Stimulated activated CD4-positive, alpha-beta T cell treated with anti-CD3 and anti-CD28 coated beads, Interleukin-12 subunit alpha, Interleukin-12 subunit beta, amount 100 ng/mL, for 24 hours (primary cell): ENCODE measurements at places on chromosomes 4 and X.

- DNase-seq = no peak
These were observed 404.6 kb upstream of the PITX2 start for GRCh38 chr4:111027526-111027925.

GRCh38 chrX:9749146-9749692, 16.4 kb downstream of the GPR143 start:
- no peak for DNase-seq

DNA sequence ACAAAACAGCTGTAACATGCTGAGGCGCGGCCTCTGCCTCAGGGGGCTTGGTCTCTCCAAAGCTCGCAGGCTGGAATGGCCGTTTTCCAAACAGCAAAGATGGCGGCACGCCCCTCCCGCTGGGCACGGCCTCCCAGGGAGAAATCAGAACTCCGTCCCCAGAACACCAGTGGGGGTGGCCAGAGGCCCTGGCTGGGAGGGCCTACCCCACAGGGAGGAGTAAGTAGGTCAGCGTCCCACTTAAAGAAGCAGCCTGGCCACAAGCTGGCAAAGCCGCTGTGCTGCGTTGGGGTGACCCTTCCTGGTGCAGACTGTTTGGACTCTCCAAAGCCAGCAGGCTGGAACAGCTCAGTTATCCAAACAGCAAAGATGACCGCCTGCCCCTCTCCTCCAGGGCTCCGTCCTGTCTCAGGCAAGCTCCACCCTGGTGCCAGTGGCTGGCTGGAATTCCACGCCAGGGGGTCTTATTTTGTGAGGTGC, 862.8 kb downstream of the TRIML1 start:
- no peak for DNase-seq

- DNase-seq = no peak
These were observed 426.3 kb downstream of the KCNIP4 start for GRCh38 chr4:21522296-21522695.

GRCh38 chrX:26822448-26822847, 606.5 kb downstream of the MAGEB5 start:
- DNase-seq = no peak

- no peak for DNase-seq
These were observed 106.1 kb downstream of the PRDM5 start for GRCh38 chr4:120816296-120816965.

GRCh38 chr4:183205193-183205592, 106.1 kb downstream of the WWC2 start:
- DNase-seq = no peak

DNA sequence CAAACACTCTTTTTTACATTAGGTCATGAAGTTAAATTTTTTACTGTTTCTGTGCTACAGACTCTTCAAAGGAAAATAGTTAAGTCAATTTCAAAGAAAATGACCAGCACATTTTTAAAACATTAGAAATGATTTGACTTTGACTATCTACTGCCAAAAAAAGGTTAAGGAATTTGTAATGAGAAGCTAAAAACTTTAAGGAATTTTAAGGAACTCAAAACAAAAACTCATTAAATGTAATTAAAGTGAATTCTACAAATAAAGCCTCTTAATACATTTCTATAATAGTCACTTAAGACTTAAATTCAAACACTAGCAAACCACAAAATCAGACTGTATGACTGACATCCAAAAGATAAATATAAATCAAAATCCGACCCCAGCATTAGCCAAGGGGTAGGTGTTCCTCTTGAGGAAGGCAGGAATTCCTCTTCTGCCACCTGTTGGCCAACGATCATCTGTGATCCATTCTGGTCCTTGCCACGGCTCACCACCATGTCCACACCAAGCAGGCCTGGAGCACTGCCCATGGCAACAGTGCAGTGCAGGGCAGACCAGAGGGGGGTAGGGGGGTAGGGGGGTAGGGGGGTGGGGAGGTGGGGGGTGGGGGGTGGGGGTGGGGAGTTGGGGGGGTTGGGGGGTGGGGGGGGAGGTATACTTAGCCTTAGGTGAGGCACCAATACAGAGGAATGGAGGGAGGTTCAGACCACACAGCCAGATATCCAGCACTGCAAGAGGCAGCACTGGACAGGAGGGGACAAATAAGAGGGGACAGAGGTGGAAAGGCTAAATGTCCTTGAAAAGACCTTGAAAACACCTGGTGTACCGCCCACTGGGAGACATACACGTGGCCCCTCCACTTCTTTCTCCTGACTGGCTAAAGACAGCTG, 287.4 kb downstream of the CHIC1 start:
- DNase-seq = no peak

DNA sequence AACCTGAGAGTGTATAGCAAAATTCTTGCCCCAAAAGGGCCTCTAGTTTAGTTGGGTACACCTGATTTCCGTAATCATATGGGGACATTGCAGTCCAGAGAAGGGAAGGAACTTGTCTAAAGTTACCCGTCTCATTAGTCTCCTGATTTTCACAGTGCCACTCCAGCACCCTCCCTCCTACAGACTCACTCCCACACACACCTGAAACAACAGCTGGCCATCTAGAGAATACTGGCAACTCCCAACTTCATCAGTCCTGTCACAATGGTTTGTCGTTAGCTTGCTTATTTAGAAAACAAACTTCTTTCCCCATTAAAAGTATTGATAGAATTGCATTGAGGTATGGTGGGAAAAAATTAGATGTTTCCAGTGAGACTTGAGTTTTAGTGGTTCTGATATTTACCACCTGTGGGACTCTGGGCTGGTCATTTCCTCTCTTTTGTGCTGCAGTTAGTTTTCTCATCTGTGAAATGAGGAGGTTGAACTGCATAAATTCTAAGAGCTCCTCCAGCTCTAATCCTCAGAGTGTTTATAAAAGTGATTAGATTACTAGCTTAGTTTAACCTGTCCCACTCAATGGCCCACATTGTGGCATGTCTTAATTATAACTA, 1.7 kb downstream of the IL13RA1 start:
- DNase-seq = no peak

DNA sequence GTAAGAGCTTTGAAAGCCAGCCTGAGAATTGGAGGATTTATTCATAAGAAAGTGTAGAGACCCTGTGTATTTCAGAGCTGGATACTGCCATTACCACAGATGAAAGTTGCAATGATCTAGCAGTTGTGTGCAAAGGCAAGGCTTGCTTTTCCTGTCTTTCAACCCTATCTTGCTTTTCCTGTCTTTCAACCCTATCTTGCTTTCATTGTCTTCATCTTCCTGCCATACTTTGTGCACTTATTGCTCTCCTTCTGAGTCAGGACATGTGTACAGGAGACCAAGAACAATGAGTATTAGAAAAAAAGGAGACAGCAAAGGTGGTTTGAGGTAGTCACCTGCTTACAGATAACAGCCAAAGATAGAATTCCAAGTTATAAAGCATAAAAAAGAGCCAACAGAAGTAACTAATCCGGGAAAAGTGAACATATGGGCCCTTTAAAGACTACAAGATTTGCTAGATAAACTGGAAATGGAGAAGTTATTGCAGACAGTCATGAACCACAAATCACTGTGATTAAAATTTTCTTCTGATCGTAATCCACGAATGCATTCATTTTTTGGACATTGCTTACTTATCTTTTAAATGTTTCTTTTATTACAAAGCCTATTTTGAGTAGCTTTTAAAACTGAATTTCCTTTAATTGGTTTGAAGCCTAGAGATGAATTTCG, 17.2 kb downstream of the C1QTNF7 start:
- DNase-seq = no peak

GRCh38 chrX:39823854-39824253, 273.9 kb downstream of the BCOR start:
- DNase-seq = no peak

DNA sequence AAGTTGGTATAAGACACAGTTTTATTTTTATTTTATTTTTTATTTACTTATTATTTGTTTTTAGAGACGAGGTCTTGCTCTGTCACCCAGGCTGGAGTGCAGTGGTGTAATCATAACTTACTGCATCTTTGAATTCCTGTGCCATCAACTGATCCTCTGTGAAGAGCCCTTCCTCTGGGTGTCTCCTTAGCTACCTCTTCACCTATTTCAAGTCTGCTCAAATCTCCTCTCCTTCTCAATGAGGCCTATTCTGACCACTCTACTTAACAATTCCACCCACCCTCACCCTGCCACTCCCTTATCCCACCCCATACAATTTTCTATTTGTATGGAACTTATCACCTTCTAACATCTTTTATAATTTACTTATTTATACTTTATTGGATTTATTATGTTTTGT, 183.4 kb downstream of the PPP3CA start:
- DNase-seq = no peak

- no peak for DNase-seq
These were observed 25.3 kb upstream of the GBA3 start for GRCh38 chr4:22667332-22667940.

- no peak for DNase-seq
These were observed 120.9 kb upstream of the NOCT start for GRCh38 chr4:138894709-138895108.

DNA sequence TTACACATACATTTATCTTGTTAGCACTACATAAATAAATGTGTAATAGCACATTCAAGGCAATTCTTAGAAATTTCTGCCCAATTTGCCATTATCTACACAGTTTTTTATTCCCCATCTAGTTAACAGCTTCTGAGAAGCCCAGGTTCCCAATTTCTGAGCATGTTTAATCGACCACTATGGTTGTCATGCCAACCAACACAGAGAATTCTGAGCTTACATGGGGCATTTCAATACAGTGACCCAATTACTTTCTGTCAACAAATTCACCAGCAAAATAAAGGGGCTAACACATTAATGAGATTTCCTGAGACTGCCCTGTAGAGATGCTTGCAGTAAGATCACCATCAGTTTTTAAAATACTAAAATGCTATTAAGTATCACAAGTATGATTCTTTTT, 22.0 kb downstream of the GPM6A start:
- no peak for DNase-seq

DNA sequence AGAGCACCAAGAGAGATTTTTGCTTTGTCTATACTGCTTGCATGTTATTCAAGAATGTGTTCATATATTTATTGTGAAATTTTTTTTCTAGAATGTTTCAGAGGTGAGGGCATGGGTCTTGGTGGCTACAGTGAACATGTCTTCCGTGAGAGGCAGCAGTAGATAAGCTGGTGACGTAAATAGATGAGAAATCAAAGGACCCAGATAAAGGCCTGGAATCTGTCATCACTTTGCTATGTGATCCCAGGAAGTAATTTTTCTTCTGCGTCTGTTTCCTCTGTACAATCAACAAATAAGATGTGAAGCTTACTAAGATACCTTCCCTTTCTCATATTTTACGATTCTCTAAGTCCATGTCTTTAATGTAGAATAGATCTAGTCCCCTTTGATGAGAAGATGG, 129.1 kb downstream of the COL4A6 start:
- no peak for DNase-seq

DNA sequence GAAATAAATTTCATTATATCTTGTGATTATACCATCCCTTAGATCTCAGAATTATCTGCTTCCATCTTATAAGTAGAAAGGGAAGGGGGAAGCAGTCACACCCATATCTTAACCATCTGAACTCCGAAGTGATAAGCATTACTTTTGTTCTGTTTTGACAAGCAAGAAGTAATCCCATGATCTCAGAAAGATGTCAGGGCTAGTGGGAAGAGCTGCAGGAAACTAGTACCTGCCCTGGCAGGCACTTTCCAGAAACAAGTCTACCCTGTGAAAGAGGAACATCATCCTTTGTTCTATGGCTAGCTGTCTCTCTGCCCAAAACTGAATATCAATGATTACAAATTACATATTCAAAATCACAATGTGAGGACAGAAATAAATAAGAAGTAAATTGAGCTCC, 244.4 kb downstream of the SPOCK3 start:
- DNase-seq = no peak

DNA sequence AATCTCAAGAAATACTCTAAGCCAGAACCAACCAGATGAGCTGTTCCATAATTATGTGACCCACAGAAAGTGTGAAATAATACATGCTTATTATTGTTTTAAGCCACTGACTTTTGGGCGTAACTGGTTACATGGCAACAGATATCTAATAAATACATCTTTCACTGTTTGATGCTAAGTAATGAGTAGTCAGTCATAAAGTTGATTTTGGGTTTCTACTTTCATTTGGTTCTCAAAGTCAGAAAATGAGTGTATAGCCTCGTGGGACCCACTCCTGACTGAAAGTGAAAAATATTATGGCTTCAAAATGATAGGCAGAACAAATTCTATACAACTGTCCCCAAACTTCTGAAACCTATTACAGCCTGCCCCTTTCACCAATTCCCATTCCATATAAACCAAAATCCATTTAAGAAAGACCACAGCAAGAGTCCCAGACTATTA, 88.0 kb upstream of the CBR4 start:
- no peak for DNase-seq

- DNase-seq = no peak
These were observed 163.2 kb downstream of the ANK2 start for GRCh38 chr4:113212613-113213012.

GRCh38 chrX:103338663-103339062, 8.6 kb downstream of the TCEAL7 start:
- no peak for DNase-seq

DNA sequence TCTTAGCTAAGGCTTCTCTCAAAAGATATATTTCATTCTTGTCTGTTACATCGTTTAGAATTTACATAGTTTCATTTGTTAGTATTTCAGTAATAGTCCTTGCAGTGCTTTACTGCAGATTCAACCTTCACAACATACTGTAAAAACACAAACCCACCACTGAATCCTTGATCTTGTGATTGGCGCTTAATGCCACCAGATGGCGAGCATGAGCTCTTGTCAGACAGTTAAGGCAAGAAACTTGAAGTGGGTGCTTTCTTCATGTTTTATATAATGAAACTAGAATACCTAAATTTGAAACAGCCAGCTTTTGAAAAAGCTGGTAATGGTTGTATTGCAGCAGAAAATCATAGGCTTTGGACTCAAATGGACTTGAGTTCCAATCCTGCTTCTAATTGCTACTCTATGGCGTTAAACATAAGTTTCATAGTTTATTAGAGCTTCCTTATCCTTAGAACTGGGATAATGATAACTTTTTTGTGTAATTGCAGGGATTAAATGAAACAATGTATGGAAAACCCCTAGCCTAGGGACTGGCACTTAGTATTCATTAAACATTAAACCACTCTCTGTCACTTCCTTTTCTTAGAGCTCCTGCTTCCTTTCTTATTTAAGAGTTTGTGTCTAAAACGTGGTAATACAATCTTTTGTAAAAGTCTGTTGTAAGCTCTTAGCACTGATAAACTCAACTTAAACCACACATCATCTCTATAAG, 95.1 kb downstream of the USP9X start:
- peak; percentile 13 for DNase-seq

- no peak for DNase-seq
These were observed 17.1 kb downstream of the CTBP1 start for GRCh38 chr4:1231637-1232360.

- no peak for DNase-seq
These were observed 174.5 kb downstream of the SMIM20 start for GRCh38 chr4:26088433-26088928.

- no peak for DNase-seq
These were observed 89.7 kb upstream of the CBR4 start for GRCh38 chr4:169099771-169100180.

GRCh38 chr4:6905516-6906445, 3.8 kb upstream of the TBC1D14 start:
- no peak for DNase-seq

DNA sequence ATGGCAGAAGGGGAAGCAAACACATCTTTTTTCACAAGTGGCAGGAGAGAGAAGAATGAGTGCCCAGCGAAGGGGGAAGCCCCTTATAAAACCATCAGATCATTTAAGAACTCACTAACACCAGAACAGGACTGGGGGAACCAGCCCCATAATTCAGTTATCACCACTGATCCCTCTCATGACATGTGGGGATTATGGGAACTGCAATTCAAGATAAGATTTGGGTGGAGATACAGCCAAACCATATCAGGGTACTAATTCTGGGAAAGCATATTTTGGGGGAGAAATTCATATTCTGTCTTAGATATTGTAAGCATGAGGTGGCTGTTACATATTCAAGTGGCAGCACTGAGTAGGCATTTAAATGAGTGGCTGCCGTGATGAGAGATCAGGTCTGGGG, 87.8 kb downstream of the RAPGEF2 start:
- DNase-seq = no peak
